ENCODE measurements at places on chromosomes 1 and 21. TPM values are rescaled to one million over a fixed set of nuclear protein-coding genes. Genes with fewer than 3 reads are reported as not detected.

Gene ASTN1
- total RNA-seq, result not detected

Gene CELF3
- not detected for total RNA-seq

Gene ACAP3
- total RNA-seq, result 13.7 TPM

Gene ECM1
- total RNA-seq, result 2.1 TPM

Gene KIF14
- 11.9 TPM for total RNA-seq

Gene MYBPH
- total RNA-seq, result not detected

Gene GSTM4
- total RNA-seq, result 6.2 TPM

Gene SLC9C2
- total RNA-seq, result not detected

Gene ATP6V1G3
- total RNA-seq, result not detected

Gene UBL4B
- not detected for total RNA-seq

Gene NPHS2
- total RNA-seq, result not detected

Gene OR2M4
- not detected for total RNA-seq

Gene DIPK1A
- total RNA-seq, result 1.3 TPM

Gene RAB42
- 2.1 TPM for total RNA-seq

Gene GPR89A
- total RNA-seq, result 22.3 TPM

Gene PFKFB2
- 1.8 TPM for total RNA-seq

Data from mammary microvascular endothelial cell (primary cell).